ENCODE measurements at places on chromosomes 7 and 10.

GRCh38 chr10:69392481-69393000 lies 24.2 kb downstream of the TACR2 start:
- DNase-seq: no peak

GRCh38 chr7:158541346-158542010 lies 46.1 kb downstream of the PTPRN2 start:
- DNase-seq: no peak

DNA sequence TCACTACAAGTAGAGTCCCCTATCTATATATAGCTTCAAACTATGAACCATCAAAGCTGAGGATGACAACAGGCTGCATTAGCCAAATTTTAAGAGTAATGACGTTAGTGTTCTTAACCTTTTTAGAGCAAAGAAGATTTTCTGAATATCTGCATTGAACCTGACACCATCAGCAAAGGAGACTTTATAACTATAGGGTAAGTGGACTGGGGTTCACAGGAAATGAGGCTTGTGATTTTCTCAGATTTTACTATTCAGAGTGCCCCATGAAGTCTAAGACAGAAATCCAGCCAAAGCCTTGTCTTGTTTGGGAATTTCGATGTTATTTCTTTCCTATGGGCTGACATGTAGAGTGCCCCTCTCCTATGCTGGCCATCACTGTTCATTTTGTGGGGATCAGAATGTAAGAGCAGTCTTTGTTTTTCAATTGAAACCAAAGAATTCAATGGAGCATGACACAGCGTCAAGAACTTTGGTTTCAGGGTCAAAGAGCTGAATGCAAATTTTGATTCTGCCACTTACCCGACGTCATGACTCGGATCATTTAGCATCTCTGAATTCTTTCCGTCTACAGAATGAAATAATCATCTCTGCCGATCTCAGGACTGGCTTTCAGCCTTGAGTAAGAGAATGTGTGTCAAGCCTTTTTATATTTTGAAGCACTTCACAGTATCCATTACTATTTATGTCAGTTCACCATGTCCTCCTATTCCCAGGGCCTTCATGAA lies 52.7 kb downstream of the DENND11 start:
- DNase-seq: no peak

GRCh38 chr7:157731126-157731525 lies 394.3 kb downstream of the DNAJB6 start:
- no peak for DNase-seq

DNA sequence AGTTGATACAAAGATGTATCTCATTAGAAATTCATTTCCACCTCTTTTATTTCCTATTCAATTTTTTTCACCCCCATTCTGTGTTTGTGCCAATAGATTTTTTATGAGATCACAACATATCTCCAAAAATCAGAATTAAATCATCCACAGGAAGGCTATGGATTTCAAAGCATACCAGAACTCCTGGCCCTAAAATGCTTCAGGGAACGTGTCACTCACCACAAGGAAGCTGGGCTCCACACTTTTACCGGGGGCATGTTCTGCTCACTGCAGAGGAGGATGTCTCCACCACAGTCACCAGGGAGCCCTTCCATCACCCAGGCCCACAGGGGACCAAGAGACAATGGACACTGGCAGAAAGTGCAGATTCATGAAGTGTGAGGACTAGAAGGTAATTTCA lies 456.8 kb downstream of the KCNMA1 start:
- DNase-seq: no peak

DNA sequence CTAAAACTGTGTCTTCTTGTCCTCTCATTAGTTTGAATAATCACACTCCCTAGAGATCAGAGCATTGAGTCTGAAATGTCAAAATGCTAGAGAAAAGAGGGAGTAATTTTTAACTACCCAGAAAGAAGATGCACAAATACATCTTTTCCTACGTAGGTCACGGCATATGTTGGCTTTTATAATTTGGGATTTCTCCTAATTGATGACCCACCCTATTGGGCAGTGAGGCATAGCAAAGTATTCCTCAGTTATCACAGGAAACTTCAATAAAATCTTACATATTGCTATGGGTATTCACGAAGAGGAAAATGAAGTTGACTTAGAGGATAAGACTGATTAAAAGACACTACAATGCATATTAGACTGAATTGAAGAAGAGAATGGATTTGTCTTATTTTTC lies 25.4 kb downstream of the ARMC10 start:
- no peak for DNase-seq

- no peak for DNase-seq
Observed at GRCh38 chr7:149409895-149410294, 51.0 kb downstream of the ZNF777 start.

DNA sequence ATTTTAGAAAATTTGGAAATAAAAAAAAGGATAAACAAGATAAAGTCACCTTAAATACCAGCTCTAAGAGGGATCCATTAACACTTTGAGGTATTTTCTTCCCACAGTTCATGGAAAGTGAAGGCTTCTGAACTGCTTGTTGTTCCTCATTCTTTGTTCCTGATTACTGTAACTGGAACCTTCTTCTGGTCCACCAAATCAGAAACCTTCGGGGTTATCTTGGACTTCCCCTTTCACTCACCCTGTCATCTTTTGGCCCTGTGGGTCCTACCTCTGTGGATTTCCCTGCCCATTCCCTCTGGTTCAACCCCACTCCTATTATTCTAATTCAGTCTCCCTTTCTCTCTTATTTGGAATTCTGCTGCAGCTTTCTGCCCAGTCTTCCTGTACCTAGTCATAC lies 116.5 kb upstream of the PRPS1L1 start:
- DNase-seq: no peak

- no peak for DNase-seq
Observed at GRCh38 chr7:116210345-116211005, at the start of gene TES. Gene TES (plus strand): TSS chr7:116210539. CDS start chr7:116210708, 169 bp downstream.

GRCh38 chr10:36500266-36500665 lies 625.1 kb upstream of the ANKRD30A start:
- DNase-seq: no peak

GRCh38 chr7:82167558-82168314 lies 275.8 kb downstream of the CACNA2D1 start:
- DNase-seq: no peak
